Activated naive CD4-positive, alpha-beta T cell treated with Interleukin-2 at 50 U/mL for 16 hours (primary cell): ENCODE measurements at places on chromosomes 4 and X.

DNA sequence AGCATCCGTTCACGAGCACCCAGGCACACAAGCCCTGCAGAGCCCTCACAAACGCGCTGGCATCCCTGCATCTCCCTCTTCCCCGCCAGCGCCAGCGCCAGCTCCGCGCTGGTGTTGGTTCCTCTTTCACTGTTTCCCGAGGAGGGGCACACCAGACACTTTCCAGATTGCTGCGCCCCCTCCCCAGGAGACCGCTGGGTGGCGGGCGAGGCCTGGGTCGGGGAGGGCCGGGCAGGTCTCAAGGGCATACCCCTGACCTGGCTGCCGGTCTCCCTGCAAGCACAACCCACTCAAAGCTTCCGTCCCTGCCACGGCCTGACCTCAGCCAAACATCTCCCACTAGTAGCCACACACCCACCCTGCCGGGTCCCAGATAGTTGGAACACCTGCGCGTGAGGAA is 2.2 kb upstream of the NKX1-1 start:
- DNase-seq = no peak

GRCh38 chr4:76982638-76983584 is 33.4 kb downstream of the SEPTIN11 start:
- DNase-seq = no peak

DNA sequence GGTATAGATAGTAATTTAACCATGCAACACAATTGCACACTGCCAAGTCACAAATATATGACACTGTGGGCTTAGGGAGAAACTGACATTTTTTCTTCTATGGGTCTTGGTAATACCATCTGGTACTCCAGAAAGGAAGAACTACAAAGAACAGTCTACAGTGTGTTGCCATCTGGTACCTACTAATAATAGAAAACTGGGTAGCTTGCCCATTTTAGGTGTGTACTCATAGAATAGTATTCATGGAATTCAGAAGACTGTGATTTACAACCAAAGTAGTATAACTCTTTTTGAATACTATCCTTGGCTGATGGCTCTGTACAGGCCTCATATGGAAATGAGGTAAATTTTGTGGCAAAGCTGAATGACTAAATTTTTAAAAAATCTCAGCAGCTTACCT is 132.6 kb upstream of the RPS6KA6 start:
- DNase-seq = no peak

DNA sequence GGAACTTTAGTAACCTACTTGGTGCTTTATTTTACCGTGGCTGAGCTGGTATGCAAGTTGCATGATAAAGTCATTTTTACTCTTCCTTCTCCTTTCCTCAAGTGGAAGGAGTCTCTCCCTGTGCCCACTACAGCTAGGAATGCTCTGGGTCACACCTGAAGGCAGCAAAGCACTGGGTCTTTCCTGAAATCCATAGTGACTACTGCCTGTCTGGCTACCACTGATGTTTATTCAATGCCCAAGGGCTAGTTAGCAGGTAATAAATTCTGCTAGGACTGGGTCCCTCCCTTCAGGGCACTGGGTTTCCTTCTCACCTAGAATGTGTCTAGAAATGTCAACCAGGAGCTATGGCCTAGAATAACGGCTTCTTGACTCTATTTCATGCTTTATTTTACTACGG is 1081.4 kb downstream of the FAT4 start:
- no peak for DNase-seq

DNA sequence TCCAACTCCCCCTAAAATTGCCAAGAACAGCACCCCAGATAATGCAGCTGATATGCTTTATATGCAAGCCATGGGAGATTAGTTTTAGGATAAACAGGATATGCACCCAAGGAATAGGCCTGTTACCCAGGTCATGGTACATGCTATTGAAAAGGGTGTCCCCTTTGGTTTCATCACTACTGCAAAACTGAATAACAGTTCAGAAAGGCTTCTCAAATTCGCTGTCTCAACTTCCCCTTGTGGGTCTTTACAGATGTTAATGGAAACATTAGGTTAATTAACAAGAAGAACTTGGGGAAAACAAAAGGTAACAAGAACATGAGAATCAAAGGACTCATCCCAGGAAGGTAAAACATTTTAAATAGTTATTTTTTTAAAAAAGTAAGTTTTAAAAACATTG is 318.7 kb downstream of the PRR32 start:
- DNase-seq = no peak

GRCh38 chr4:4606321-4606720 is 64.5 kb upstream of the STX18 start:
- DNase-seq = no peak

GRCh38 chr4:37687681-37688080 is 1.5 kb upstream of the RELL1 start:
- no peak for DNase-seq

DNA sequence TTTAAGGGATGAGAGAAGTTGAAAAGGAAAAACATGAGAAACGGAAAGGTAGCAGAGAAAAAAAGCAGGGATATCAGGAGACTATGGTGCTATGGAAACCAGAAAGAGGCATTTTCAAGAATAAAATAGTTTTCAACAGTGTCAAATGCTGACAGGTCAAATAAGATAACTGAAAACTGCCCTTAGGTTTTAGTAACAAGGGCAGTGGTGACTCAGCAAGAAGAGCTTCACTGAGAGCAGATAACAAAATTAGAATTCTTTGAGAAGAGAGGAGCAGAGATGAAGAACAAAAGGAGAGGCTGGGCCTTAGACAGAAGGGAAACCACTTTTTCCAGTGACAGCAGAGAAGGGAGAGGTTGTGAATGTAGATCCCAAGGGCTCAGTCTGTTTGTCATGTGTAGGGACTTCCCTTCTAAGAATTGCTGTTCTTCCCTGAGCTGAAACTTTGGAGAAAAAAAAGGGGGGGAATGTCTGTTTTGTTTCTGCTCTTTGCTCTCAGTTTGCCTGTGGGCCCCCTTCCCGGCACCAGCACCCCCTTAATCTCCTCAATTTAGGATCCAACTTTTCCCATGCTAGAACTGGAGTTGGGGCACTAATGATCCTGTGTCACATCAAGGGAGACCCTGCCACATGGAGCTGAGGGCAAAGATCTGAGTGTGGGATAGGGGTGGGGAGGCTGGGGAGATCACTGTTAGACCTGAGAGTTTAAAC is 26.8 kb upstream of the MAGEA10 start:
- no peak for DNase-seq

- no peak for DNase-seq
Observed at GRCh38 chr4:150131581-150132228, 53.5 kb downstream of the DCLK2 start.

- no peak for DNase-seq
Observed at GRCh38 chr4:153183146-153183545, 21.1 kb upstream of the TRIM2 start.

DNA sequence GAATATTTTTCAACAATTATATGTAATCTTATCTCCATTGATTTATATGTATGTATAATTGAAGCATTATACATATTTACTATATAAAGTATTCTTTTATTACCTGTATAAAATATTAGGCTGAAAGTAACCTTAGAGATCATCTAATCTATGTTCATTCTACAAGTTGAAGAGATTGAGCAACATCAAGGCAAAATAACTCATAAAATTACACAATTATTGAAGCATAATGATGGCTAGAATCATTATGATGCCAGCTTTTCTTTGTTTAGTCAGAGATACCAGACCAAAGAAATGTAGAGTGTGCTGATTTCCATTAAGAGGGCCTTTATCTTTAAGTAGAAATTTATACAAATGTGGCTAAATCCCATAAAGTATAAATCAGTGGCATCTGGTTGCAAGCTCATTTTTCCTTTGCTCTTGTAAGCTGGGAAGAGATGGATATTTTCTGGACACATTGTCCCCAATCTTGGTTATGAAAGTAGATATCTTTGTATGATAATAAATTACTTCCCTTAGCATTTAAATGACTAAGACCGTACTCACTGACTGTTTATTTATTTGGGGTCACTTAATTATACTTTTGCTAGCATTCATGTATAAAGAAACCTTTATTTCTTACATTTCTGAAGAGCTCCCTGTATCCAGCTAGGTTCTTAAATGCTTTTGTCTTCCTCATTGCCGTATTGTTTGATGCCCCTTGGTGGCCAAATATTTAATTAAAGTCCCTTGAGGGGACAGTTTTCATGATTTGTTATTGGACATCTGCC is 339.8 kb downstream of the PCDH7 start:
- DNase-seq = no peak

- no peak for DNase-seq
Observed at GRCh38 chrX:138683600-138683999, 27.9 kb downstream of the FGF13 start.

GRCh38 chr4:78068481-78068880 is 11.4 kb downstream of the FRAS1 start:
- DNase-seq = no peak

DNA sequence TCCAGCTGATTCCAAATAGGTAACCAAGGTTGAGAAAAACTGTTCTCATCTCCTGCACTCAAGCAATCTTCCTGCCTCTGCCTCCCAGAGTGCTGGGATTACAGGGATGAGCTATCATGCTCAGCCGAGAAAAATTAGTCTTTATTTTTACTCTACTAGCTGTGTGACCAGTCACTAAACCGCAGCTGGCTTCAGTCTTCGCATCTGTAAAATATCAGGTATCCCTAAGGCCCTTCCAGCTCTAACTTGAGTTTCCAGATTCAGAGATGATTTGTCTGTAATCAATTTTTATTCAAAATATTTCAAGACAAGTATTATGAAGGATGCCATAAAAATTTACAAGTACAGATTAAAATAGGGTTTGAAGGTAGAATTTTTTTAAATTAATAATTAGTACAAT is 3.5 kb downstream of the ADH6 start:
- no peak for DNase-seq

DNA sequence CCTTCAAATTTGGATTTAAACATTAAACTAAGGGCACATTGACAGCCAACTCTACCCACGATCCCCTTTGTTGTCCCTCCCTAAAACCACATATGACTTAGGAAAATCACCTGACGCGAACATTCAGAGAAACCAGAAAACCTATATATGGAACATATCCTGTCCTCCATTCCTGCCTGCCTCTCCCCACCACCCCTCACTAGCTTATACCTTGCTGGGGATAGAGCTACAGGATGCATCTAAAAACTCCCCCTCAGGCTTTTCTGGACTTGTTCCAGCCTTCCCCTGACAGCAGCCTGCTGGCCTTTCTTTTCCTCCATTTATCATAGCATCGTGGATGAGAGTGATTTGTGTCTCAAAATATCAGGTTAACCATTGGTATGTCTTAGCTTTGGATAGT is 8.8 kb downstream of the STK26 start:
- DNase-seq = no peak

DNA sequence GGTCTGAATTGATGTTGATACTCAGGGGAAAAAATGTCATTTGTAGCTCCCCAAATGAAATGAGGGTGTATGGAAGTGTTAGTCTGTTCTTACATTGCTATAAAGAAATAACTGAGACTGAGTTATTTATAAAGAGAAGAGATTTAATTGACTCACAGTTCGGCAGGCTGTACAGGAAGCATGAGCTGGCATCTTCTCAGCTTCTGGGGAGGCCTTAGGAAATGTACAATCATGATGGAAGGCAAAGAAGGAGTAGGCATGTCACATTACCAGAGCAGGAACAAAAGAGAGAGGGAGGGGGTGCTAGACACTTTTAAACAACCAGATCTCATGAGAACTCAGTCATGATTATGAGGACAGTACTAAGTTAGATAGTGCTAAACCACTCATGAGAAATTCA is 1199.9 kb upstream of the DIAPH2 start:
- DNase-seq = no peak

DNA sequence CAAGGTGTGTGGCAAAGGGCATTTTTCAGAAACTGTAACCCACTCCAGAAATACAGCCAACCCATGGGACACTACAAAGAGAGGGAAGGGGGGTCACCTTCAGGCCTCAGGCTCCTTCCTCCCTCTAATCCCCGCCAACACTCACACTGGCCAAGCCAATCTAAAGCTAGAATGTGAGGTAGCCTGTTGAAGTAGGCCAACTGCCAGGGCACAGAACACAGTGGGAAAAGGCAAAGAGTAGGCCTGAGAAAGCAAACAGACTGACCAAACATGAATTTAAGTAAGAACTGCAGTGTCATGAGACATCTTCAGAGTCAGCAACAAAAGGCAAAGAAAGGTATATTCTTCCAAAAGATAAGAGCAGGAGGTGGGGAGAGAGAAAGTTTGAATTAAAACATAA is 289.0 kb downstream of the HNRNPD start:
- DNase-seq = no peak

DNA sequence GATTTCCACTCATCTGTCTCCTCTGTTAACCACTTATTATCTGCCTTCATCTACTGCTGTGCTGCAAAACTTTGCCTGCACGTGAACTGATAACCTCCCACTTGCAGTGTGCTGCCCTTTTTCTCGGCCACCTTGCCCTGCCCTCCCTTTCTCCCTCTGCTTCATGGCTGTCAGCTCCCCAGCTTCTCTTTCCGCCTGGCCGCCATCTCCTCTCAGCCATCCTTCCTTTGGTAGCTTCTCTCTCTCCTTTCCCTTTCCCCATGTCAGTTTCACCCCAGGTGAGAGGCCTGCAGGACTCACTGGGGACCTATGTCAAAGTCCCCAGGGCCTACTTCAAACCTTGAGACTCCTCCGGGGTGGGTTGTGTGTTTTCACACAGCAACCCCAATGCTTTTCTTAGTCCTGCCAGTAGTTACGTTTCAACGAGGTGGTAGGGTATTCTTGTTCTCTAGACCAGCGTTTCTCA is 6.6 kb downstream of the MSL3 start:
- DNase-seq = no peak

DNA sequence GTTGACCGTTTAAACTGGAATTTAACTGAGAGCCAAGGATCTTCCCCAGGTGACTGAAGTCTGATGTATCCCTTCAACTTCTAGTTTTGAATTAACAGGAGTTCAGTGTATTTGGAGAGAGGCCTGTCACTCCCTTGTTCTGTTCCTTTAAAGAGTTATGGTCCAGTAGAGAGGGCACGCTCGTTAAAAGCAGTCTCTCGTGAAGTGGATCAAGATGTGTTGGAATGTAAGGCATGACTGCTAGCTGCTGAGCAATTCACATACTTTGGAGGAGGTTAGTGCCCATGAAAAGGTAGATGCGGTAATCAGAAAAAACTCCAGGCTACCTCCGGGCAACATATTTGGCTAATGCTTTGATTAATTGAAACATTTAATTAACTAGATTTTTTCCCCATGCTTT is 65.7 kb downstream of the SHROOM2 start:
- DNase-seq = no peak

DNA sequence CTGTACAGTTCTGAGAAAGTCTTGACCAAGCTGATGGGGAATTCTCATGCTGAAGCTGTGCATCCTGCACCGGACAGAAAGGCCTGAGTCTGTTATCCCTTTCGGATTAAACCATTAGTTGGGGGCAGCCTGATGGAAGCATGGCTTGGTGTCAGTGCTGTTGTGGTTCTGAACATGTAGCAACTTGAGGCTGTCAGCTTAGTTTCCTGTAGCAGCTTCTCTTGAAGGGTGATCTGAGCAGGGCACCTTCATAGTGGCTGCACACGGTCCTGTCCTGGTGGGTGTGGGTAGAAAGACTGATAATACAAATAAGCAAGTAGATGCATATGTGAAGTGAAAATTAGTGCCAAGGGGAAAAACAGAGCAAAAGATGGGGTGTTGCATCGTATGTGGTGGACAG is 11.7 kb downstream of the KIAA0232 start:
- DNase-seq = no peak
